ENCODE measurements at places on chromosomes 7 and 10.

DNA sequence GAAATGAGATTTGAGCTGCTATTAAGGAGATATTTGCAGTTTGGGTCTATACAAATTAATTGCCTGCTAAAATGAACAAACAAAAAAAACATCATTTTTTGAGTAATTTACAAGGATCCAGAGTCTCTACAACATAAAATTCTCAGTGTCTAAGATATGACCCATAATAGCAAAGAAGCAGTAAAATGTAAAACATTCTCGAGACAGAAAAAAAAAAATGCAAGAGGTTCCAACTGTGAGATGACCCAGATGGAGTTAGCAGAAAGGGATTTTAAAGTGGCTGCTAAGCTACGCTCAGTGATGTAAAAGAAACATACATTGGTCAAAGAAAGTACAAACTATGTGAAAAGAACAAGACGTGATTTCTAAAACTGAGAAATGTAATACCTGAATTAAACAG, 471.0 kb downstream of the SH2D4B start:
- DNase-seq, result no peak

- DNase-seq, result no peak
These were observed 27.3 kb downstream of the SH3PXD2A start for GRCh38 chr10:103828107-103828506.

DNA sequence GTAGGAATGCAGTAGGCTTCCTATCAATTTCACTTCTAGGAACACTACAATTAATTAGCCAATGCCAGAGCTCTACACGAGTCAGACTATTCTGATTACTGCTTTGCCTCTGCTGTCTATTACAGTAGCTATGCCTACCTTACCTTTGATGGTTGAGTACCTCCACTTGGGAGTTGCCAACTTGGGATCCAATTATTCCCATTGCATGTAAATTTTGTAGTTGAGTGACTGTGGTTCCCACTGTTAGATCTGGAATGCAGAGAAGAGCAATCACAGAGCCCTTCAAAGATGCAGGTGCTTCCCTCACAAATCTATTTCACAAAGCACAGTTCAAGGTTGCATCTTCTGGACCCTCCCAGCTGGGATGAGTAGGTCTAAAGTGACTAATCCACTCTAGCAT, 62.9 kb upstream of the AASS start:
- DNase-seq, result no peak

GRCh38 chr7:104956753-104957450, 57.1 kb upstream of the KMT2E start:
- DNase-seq, result peak; percentile 98

GRCh38 chr10:31927884-31928548, 615 bp downstream of the ARHGAP12 start:
- DNase-seq, result peak; percentile 44

DNA sequence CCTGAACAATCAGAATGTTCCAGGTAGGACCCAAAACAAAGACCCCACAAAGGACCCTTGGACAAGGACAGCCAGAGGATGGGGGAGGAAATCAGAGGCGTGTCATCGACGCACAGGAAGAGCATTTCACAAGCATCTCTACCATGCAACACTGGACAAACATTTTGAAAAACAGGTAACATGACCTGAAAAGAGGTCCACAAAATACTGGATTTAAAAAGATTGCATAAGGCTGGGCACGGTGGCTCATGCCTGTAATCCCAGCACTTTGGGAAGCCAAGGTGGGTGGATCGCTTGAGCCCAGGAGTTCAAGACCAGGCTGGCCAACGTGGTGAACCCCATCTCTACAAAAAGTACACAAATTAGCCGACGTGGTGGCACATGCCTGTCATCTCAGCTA, 60.5 kb upstream of the RNF32 start:
- DNase-seq, result no peak

Data from IMR-90 (cell line).